ENCODE measurements at places on chromosomes 4 and X.

GRCh38 chr4:14608630-14609029, 393.7 kb upstream of the CPEB2 start:
- no peak for DNase-seq

DNA sequence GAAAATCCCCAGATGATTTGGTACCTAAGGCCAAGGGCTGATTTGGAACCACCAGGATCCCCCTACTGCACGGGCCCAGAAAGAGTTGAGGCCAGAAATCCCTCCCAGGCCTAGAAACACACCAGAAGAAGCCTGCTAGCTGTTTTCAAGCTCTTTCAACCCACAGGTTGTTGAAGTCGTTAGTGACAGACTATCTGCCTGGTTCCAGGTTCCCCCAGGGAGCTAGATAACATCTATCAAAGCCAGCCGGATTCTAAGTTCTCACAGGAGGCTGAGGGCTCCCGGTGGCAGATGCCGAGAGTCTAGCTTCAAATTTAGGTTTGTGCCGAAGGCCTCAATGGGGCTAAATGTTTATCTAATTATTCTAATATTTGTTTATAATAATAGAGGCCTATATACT, 132.0 kb upstream of the ATP6AP2 start:
- no peak for DNase-seq

DNA sequence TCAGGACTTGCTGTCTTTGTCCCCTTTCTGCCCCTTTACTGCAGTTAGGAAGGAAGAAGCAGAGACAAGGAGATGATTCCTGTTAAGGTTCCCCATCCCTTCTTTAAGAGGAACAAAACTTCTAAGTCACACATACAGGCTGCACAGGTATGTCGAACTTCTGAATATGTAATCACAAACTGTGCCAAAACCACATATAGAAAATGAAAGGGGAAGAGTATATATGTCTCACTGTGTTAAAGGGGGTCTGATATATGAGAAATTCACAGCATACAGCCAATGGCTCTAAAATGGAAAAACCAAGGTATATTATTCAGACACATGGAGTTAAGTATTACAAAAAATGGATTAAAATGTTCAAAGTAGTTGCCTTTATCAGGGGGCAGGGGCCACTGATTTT, 11.7 kb downstream of the CFAP97 start:
- DNase-seq = no peak

DNA sequence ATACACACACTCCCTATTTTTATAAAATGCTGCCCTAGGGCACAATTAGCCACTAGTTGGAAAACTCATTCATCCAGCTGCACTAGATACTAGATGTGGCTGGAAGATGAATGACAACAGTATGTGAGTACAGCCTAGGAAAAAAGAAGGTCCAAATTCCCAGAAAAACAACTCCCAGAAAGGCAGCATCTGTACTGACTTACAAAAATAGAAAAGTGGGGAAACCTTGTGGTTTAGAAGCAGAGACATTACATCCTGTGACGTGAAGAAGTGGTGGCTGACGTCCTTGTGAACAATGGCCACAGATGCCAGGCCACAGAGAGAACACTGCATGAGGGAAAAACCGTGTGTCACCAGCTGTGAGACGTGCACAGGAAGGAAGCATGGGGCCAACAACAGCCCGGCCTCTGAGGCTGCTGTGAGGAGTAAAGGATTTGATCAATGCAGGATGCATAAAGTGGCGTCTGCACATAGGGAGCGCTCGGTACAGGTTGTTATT, 81.2 kb downstream of the SPRY1 start:
- DNase-seq = no peak

DNA sequence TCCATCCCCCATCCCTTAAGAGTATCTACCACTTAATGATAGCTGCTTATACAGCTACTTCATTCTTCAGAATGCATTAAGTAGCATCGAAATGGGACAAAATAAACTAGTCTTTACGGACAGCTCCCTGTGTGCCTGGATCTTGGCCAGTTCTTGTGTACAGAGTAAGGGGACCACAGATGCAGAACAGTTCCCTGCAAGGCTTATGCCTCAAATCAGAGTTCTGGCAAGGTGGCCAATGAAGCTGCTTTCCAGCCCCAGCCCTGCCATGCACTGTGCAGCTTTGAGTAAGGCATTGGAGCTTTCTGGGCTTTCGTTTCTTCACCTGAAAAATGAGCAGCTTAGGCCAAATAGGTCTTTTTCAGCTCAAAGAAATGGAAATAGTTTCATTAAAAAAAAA, 14.2 kb downstream of the CLNK start:
- no peak for DNase-seq

DNA sequence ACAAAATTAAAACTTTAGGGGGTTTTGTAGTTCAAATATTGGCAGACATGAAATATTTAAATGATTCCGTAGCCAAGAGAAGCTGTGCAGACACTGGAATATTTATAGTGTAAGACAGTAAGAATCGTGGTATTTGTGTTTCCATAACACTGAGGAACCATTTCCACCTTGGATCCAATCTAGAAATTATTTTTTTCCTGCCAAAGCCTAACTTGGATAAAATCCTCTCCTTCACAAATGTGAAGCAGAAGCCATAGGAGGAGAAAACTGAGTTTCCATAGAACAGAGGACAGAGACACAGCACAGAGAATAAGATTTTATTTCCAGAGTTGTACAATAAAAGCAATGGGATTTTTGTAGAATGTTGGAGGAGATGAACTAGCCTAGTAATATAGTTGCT, 19.9 kb upstream of the SRPX start:
- no peak for DNase-seq

GRCh38 chr4:152843481-152844090, 63.8 kb downstream of the ARFIP1 start:
- DNase-seq = no peak

- DNase-seq = no peak
Measured at GRCh38 chr4:81690871-81691270, 219.2 kb upstream of the RASGEF1B start.

DNA sequence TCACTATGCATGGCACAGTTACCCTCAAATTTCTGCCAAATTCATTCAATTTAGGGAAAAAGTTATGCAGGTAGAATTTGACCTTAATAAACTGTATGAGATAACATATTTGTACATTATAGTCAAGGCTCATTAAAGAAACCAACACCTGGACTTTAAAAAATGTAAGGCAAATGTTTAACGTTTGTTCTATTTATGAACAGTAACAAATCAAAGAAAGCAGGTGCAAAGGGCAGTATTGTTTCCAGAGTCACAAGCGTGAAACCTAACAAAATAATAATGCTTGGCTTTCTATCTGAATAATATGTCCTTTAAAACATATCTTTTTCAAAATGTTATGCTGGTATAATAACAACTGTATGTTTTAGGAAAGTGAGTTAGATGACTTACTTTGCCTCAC, 41.2 kb downstream of the LIN54 start:
- DNase-seq = no peak

- no peak for DNase-seq
Measured at GRCh38 chr4:42398871-42399331, 1.6 kb downstream of the SHISA3 start.

- no peak for DNase-seq
Measured at GRCh38 chr4:2949782-2950125, 13.5 kb downstream of the NOP14 start.

DNA sequence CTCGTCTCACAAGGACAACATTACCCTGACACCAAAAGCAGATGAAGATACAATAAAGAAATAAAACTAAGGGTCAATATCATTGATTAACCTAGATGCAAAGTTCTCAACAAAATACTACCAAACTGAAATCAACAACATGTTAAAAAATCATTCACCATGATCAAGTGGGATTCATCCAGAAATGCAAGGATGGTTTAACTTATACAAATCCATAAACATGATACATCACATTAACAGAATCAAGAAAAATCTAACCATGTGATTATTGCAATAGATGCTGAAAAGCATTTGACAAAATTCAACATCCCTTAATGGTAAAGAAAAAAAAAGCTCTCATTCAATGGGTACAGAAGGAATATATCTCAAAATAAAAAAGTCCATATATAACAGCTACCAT, 514.9 kb downstream of the TMA16 start:
- no peak for DNase-seq

DNA sequence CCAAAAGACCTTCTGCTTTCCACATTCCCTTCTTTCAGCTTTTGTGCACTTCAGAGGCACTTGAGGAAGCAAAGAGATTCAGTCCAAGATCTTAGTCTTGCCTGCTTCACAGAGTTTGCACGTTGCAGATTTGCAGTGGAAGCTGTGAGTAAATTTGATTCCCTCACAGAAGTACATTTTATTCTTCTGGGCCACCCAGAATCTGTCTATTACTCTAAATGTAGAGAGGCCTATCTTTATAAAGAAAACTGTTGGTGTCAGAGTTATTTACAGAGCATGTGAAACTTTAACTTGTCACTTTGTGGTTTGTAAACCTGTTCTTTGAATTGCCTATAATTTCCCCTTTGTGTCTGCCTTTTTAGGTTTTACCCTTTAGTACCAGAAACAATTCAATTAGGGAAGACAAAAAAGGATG, 15.5 kb downstream of the SPRY1 start:
- no peak for DNase-seq

- DNase-seq = no peak
Measured at GRCh38 chr4:47915378-47915777, 995 bp upstream of the NFXL1 start.

- DNase-seq = no peak
Measured at GRCh38 chrX:108025376-108025775, 19.5 kb upstream of the VSIG1 start.

DNA sequence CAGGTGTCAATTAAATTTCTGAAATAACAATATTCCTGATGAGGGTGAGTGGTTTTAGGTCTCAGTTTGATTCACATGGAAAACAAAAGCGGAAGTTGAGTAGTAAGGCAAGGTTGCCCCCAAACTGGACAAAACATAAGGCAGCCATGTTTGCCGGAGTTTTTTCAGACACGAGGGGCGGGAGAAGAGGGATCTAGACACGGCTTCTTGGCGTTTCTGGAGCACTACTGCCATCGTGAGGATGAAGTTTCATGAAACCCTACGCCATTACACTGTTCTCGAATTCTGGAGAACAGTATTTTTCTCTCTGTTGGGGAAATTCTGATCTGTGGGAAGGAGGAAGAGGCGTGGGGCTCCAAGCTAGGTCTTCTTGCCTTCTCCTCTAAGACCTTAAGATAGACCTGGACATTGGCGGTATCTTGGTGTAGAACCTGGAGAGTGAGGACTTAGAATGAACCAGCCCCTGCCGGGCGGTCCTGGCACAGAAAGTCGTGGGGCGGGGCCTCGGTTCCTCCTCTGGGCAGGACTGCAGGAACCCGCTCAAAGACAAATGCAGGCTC, 160.3 kb downstream of the OR13H1 start:
- no peak for DNase-seq

GRCh38 chrX:34873500-34874225, 68.9 kb upstream of the FAM47B start:
- DNase-seq = no peak

GRCh38 chr4:68751138-68751537, 64.7 kb upstream of the UGT2B10 start:
- no peak for DNase-seq

DNA sequence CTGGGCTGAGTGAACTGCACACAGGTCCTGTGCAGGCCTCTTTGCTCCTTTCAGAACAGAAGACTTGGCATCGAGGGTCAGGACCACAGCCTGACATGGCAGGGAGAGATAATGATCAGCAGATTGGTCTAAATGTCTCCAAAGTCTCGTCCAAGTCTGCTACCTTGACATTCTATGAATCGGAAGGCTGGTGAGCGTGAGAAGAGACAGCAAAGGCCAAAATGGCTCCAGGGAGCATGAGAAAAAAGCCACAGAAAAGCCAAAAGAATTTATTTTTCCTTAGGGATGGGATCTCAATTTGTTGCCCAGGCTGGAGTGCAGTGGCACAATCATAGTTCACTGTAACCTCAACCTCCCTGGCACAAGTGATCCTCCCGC, 32.3 kb upstream of the IQSEC2 start:
- DNase-seq = no peak

DNA sequence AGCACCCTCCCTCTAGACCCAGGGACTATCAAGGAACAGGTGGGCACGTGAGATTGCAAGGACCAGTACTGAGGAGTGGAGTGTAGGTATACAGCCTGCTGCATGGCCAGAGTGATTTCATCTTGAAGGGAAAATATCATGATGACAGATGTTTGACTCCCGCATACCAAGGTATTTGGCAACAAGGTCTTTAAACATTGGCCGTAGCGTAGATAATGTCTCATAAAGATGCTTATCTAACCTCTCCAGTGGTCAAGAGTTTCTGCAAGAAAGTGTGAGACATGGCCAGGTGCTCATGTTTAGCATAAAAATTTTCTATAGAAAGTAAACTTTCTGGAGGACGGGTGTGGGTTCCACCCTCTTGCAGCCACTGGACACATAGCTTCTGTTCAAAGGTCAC, 18.7 kb upstream of the ZNF630 start:
- no peak for DNase-seq

DNA sequence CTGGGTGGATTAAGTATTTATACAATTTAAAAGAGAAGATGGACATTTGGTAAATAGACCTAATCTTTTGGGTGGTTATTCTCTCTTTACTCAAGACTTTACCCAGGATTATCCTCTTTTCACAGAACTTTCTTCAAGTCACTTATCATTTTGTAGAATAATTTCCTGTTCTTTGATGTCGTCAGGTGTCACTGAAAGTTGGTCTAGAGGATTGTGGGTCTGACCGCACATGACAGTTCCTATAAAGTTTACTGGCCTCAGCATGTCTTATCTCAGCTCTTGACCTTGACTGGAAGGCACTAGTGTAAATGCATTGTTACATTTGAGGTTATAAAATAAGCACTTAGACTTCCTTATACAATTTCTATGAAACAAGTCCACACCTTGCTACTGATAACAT, 139.9 kb upstream of the SLC4A4 start:
- DNase-seq = no peak

- no peak for DNase-seq
Measured at GRCh38 chrX:66602381-66602938, 36.4 kb downstream of the EDA2R start.

DNA sequence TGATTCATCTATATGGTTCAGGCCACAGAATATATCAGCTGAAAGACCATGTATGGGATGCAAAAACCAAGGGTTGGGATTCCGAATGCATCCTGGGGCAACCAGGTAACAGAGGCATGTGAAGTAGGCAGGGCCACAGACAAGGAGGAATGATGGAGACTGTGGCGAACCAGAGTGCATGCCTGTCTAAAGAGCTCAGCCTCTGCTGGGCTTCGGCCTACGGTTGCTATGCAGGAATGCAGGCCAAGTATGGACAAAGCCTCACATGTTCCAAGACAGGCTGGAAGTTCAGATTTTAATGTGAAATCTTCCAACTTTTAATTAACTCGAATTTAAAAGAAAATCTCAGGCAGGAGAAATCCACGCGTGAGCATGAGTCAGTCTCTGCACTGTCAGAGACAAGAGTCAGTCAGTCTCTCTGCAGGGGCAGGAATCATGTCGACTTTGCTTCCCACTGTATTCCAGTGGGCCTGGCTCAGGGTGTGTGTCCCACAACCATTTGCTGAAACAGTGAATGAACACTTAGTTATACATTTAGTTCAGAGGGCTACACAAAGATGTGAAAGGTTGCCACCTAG, 344.4 kb downstream of the UNC5C start:
- DNase-seq = no peak
